Dorsolateral prefrontal cortex (tissue), 122 donors: ENCODE measurements at places on chromosomes 6 and 20.

- no peak for DNase-seq
Measured at GRCh38 chr20:32189123-32189410, 18.5 kb downstream of the PLAGL2 start.

DNA sequence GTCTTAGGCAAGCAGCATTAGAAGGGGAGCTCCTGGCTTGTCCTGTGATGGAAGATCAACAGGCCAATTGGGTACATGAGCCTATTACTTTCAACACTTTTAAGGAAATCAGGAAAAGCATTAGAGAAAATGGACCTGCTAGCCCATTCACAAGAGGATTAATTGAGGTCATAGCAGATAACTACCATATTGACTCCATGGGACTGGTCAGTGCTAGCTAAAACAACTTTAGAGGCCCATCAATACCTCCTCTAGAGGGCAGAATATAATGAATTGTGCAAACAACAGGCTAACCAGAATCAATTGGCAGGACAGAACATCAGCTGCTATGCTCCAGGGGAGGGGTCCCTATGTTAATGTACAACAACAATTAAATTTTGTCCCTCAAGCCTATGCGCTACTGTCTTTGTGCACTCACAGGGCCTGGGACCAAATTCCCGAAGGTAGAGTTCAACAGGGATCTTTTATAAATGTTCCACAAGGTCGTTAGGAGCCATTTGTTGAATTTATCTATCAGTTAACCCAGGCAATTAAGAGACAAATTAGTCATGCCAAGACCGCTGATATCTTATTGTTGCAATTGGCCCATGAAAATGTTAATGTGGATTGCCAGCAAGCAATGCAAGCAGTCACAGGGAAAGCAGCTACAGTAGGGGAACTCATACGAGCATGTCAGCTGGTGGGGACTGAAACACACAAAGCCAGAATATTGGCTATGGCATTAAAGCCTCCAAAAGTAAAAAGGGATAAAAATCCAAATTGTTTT, 106.6 kb upstream of the BTN3A2 start:
- no peak for DNase-seq

GRCh38 chr20:62642051-62642665, at the start of gene SLCO4A1:
SLCO4A1 (plus strand) TSS chr20:62642503; CDS start chr20:62656455, 13,952 bp downstream.
- peak; percentile 45 for DNase-seq

DNA sequence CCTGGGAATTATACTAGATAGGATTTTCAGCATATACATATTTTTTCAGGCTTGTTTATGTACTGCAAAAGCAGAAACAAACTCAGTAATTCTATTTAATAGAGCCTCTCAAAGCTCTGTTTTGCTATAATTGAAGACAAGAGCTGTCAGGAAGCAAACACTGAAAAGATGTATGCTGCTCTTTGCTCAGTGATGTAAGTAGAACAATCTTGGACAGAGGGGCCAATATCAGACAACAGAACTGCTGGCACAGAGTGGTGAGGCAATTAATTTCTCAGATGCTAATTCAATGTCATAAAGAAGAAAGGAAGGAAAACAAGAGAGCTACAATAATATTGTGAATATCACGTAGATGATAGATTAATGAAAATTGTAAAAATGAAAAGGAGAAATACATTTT, 663.3 kb upstream of the ADGRB3 start:
- DNase-seq: no peak

- DNase-seq: no peak
Measured at GRCh38 chr6:68958327-68958726, 323.2 kb downstream of the ADGRB3 start.

- DNase-seq: no peak
Measured at GRCh38 chr20:60087563-60088105, 129.4 kb downstream of the CDH26 start.
